Natural killer cell treated with Interleukin-12 subunit alpha and Interleukin-12 subunit beta and Interleukin-15 and Interleukin-18, amount 100 ng/mL, for 72 hours (primary cell): ENCODE measurements at places on chromosomes 13 and 19. TPM values are rescaled to one million over a fixed set of nuclear protein-coding genes. Genes with fewer than 3 reads are reported as not detected.

DNA sequence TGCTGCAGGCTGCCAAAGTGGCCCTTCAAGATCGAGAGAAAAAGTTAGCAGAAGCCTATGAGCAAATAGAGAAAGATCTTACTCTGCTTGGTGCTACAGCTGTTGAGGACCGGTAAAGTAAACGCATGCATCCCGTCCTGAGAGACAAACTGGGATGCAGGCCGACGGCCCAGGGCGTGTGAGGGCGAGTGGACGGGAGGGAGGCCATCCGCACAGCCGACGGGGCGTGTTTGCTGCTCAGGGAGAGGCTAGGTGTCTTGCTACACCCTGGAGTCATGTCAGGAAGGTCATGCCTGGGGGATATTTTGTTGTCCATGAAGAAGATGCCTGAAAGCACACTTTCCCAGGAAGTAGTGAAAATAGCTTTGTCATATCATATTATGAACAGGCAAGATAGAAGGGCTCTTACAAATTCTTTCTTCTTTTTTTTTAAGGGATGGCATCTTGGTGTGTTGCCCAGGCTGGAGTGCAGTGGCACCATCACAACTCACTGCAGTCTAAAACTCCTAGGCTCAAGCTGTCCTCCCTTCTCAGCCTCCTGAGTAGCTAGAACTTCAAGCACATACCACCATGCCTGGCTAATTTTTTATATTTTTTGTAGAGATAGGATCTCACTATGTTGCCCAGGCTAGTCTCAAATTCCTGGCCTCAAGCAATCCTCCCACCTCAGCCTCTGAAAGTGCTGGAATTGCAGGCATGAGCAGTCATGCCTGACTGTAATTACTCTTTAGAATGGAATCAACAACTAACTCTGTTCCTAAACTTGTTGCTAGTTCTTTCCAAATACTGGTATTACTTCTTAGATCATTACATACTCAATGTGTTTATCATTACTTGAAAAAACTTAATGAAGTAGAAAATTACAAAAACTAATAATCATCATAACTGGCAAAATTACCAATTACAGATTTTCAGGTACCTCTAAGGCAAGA is 117.6 kb upstream of the MCF2L start:
- no peak for DNase-seq

GRCh38 chr19:56491399-56491798 is 14.3 kb upstream of the ZNF667 start:
- DNase-seq: no peak

- no peak for DNase-seq
Observed at GRCh38 chr19:41297628-41298347, 12.2 kb upstream of the CCDC97 start.

DNA sequence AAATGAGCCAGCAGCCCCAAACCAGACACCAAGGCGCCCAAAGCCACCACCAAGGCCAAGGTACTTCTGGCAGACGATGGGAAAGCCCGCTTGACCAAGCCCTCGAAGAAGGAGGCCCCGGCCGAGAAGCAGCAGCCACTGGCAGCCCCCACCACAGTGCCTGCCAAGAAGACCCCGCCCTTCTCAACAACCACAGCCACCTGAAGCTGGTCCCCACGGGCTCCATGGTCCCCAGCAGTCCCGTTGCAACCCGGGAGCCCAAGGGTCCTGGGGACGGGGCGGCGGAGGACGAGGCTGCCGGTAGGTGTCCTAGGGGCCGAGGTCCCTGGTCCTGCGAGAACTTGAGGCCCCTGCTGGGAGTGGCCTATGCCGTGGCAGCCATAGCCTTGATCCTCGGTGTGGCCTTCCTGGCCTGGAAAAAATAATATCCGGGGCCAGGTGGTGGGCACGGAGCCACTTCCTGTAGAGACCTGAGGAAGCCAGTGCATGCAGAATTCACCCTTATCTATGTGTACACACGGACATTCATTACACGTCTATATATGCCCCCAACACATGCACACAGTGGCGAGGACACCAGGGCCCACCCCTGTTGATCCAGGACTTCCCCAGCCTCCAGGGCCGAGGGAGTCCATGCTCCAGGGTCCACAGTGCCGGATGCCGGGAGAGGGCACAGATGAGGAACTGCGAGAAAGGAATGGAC is 13.8 kb downstream of the C1QTNF9 start:
- no peak for DNase-seq

The KL gene
- 0.10 TPM for total RNA-seq

The APOC4 gene
- total RNA-seq: not detected

GRCh38 chr13:110347535-110348308 is 40.6 kb downstream of the COL4A2 start:
- no peak for DNase-seq

The SAMD1 gene
- total RNA-seq: 54.6 TPM

- DNase-seq: no peak
Observed at GRCh38 chr13:48446464-48446863, 33.6 kb upstream of the LPAR6 start.

The GJB6 gene
- total RNA-seq: 3.2 TPM

GRCh38 chr13:30165796-30166195 is 141.6 kb downstream of the KATNAL1 start:
- no peak for DNase-seq

DNA sequence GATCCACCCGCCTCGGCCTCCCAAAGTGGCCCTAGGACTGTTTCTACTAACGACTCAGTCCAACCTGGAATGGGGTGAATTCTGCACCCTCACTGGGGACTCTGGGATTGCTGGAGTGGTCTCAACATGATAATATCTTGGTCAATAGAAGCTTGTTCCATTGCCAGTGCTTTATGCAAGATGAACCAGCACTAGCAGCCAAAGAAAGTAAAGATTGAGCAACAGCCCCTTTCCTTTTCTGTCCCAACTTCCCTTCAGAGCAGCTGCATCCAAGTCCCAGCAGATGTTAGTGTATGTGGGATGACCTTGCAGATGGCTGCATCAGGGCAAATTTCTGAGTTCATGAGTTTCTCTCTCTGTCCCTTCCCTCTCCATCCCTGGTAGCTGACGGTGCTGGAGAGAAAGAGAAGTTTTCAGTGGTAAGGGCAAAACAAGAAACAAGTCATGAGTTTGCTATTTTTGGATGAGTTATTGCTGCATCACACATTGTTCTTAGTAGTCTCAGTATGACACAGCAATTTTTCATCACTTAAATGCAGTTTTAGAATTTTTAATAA is 183.6 kb upstream of the EDNRB start:
- no peak for DNase-seq

- no peak for DNase-seq
Observed at GRCh38 chr19:40774916-40775631, at the start of gene MIA. Gene MIA (plus strand): TSS chr19:40775521. CDS start chr19:40775543, 22 bp downstream.

The PARP4 gene
- total RNA-seq: 71.8 TPM

GRCh38 chr13:98174307-98174706 is 2.8 kb downstream of the RNF113B start:
- DNase-seq: no peak

DNA sequence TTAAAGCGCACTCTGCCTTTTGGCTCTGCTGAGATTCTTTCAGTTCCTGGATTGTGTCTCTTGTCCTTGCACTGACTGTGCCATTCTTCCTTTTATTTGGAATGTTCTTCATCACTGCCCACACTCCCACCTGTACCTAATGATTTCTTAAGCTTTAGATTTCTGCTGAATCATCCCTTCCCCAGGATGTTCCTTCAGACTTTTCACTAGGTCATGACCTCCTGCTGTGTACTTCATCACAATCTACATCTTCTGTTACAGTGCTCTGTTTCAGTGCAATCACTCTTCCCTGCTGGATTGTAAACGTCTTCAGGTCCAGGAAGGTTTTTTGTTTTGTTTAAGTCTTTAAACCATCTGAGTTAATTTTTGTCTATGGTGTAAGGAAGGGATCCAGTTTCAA is 281.0 kb downstream of the ATP8A2 start:
- DNase-seq: no peak
